Cardiac muscle cell (in vitro differentiated cells and primary cell): ENCODE measurements at places on chromosomes 16 and 17. TPM values are rescaled to one million over a fixed set of nuclear protein-coding genes. Genes with fewer than 3 reads are reported as not detected.

DNA sequence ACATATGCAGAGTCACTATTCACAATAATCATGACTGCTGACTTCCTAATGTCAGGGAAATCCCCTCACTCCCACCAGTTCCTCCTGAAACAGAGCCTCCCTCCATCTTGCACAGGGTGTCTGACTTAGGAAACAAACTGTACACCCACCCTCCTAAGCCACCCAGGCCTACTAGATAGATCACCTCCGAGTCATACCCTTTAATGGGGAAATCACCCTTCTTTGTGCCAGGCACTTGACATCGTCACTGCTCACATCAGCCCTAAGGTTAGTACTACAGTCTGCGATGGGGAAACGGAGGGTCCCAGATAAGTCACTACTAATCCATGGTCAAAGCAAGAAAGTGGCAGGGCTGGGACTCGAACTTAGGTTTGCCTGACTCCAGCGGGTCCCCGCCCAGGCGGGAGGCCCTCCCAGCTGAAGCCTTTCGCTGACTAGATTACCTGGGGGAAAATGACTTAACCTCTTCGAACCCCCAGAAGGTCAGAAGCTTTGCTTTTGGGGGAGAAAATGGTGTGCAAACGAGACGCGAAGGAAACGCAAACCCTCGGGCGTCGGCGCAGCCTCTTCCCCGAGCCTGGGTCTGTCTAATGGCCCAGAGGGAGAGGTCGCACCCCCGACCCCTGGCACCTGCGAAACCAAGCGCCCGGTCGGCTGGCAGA lies 3.4 kb upstream of the MLLT6 start:
- H3K27me3 ChIP-seq: peaks cover 44% of the 10 kb centered on the region
- no peaks in the 10 kb centered on the region for H3K36me3 ChIP-seq
- H3K4me3 ChIP-seq: peak overlapping the region; percentile 95
- no peak for DNase-seq
- H3K4me1 ChIP-seq: peaks cover 4% of the 10 kb centered on the region
- H3K27ac ChIP-seq: peak overlapping the region; percentile 77

DNA sequence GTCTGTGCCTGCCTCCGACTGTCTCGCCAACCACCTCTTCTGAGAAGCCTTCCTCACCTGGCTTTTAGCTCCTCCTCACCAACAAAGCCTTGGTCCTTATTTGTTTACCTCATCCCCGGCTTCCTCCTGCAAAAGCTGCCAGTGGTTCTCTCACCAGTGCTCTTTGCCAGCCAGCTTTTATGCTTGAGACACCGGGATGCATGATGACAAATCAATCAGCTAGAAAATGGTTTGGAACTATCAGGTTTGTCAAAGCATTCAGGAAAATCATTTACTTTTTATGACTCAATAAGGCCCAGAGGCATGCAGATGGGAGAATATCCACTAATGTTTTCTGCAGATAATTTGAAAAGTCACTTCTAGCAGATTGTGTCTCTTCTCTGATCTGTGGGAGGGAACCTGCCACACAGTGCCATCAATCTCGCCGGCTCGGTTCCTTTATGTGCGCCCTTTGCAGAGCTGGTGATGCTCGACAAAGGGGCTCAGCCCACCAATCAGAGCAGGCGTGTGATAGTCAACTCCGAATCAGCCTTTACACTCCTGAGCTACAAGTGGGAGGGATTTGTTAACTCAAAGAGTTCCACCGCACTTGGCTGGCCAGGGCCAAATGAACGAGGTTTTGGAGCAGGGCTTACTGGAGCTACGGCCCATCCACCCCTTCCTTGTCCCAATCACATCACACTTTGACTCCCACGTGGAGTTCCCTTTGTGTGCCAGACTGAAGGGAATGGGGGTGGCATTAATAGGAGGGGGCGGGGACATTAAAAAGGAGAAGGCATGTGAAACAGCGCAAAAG lies 85.8 kb downstream of the MRC2 start:
- H3K27me3 ChIP-seq: no peaks in the 10 kb centered on the region
- H3K27ac ChIP-seq: peak overlapping the region; percentile 27
- H3K36me3 ChIP-seq: no peaks in the 10 kb centered on the region
- H3K4me3 ChIP-seq: no peak overlapping the region

The CD300E gene
- total RNA-seq: 0.07 TPM in 1 of 2 replicates, not detected in the other

DNA sequence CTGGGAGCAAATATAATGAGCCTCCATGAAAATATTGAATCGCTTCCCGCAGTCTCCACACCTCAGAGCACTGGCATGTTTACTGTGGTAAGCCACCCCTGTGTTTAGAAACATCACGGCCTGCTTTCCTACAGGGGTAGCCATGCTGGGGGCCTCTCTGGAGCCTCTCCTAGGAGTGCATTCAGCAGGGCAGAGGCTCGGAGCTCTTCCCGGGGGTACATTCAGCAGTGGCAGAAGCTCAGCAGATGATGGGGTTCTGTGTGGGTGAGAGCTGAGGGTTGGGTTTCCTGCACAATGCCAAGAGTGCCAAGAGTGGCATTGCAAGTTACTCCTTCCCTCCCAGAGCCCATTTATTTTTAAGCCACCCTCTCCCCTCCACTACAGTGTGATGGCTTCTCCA lies 386.6 kb downstream of the SEC14L1 start:
- no peak for DNase-seq
- no peaks in the 10 kb centered on the region for H3K36me3 ChIP-seq
- no peak overlapping the region for H3K4me3 ChIP-seq
- no peak overlapping the region for H3K27ac ChIP-seq
- H3K27me3 ChIP-seq: no peaks in the 10 kb centered on the region

The KRT12 gene
- not detected in 2 replicates for total RNA-seq
